ENCODE measurements at places on chromosomes 16 and 17.

- DNase-seq = no peak
These were observed 47.9 kb downstream of the COPRS start for GRCh38 chr17:31811101-31811500.

DNA sequence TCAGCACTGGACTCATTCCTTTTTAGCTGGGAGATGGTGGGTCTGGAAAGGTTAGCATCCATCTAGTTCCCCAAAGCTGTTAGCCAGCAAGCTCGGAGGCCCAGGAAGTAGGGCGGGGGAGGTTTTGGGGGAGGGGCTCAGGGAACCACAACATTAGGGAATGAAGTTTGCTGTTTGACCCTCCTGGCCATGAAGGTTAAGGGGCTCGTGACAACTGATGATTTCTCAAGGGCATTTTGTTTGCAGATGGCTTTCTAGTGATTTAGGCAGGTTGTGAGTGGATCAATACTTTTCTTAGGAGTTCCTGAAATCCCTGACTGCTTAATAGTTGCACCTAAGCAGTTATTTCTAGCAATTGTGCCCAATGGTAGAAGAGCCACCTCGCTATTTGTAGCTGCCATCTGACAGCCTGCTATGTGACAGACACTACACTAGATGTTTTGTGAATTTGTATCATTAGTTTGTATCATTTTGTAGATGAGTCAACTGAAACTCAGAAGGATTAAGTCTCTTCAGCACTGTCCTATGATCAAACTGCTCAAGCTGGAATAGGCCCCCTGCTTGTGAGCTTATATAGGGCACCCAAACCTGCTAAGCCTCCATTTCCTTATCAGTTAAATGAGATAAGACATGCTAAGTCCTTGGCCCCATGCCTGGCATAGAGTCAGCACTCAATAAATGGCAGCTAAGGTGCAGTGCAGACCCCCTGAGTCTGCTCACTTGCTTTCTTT, 146.4 kb downstream of the IRX3 start:
- DNase-seq = no peak

GRCh38 chr16:11359370-11359769, 14.1 kb downstream of the RMI2 start:
- no peak for DNase-seq

GRCh38 chr17:81230043-81230820, 7.5 kb upstream of the CEP131 start:
- no peak for DNase-seq

DNA sequence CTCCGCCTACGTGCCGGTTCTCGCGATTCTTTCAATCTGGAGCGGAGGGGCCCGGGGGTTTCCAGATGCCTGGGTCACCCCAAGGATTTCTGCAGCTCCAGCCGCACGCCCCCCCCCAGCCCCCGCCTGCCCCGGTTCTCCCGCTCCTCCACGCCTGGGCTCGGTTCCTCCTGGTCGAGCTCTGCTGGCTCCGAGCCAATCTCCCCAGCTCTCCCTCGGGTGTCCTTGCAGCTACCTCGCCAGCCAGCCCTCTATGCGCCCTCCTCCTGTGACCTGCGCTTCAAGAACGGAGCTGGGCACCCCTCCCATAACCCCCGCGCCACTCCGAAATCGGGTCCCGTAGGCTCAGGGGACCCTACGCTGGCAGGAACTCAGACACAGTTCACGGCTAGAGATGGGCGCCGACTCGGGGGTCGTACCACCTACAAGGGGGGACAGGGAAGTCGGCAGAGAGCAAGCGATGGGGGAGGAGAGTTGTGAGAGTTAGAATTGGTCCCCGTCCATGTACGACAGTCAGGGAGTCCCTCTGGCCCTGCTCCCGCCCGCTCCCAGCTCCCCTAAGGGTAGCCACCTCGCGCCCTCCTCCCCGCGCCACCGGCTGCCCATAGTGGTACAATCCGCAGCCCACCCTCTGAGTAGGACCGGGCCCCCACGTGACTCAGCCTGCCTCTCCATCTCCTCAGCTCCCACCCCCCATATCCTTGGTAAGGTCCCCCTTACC, 961 bp downstream of the FGF11 start:
- DNase-seq = no peak

DNA sequence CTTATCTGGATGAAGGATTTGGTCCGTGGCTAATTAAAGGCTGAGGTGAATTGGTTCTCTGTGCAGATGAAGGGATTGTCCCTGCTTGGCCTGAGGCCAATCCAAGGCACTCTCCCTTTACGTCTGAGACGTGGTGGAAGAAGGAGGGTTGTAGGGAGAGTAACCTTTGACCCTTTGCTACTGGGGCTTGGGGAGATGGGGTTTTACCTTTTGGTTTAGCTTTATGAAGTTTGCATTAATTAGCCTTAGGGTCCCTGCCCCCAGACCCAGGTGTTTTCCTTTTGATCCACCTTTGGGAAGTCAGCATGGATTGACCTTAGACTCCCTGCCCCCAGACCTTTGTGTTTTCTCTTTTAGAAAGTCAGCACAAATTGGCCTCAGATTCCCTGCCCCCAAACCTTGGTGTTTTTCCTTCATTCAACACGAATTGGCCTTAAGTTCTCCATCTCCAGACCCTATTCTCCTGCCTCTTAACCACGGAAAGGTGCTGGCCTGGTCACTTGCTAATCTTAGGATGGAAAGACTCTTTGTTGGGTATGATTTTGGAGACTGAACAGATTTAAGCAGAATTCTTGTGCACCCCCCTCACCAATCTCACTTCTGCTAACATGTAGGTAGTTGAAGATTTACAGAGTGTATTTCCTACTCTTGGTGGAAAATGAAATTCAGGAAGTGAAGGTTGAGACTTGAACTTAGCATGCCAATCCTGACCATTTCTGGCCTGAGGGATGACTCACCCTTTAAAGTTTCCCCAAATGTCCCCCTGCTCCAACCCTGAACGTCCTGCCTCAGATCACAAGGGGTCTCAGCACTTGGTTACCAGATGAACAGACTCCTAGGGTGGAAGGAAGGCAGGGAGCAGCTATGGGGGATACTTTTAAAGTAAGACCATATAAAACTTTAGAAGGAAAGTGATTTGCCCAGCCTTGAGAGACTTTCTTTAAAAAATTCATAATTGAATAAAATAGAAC, 23.1 kb upstream of the MMD start:
- no peak for DNase-seq

GRCh38 chr16:67565470-67566100, 3.3 kb downstream of the CTCF start:
- DNase-seq = no peak
